Fibroblast of skin of scalp (primary cell): ENCODE measurements at places on chromosomes 7 and 10.
A peak's percentile ranks its signal among the peaks of the same experiment; 100 is the strongest.

GRCh38 chr7:99036546-99037111, 107.3 kb downstream of the SMURF1 start:
- DNase-seq, result peak; percentile 58

- DNase-seq, result peak; percentile 43
Observed at GRCh38 chr7:106127984-106128780, 16.1 kb upstream of the SYPL1 start.

GRCh38 chr7:137670222-137671064, 176.3 kb downstream of the DGKI start:
- peak; percentile 78 for DNase-seq

- peak; percentile 66 for DNase-seq
Observed at GRCh38 chr10:99854860-99855259, 72.4 kb downstream of the ABCC2 start.

- DNase-seq, result peak; percentile 82
Observed at GRCh38 chr7:33195264-33195663, 65.9 kb downstream of the BBS9 start.

GRCh38 chr7:70720191-70720873, 411.6 kb upstream of the GALNT17 start:
- DNase-seq, result no peak

- no peak for DNase-seq
Observed at GRCh38 chr10:44065788-44066526, 318.9 kb downstream of the CXCL12 start.

DNA sequence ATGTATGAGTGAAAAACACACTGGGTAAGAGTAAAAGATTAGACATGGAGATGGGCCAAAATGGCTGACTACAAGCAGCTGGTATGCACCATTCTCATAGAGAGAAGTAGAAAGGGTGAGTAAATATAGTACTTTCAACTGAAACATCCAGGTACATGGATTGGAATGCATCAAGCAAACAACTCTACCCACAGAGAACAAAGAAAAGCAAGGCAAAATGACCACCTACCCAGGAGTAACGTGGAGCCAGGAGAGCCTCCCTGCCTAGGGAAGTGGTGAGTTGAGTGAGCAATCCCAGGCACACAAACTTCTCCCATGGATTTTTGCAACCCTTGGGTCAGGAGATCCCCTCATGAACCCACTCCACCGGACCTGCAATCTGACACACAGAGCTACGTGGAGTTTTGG, 212.8 kb downstream of the PTN start:
- no peak for DNase-seq

GRCh38 chr10:30434273-30435072, 489 bp downstream of the MAP3K8 start:
- DNase-seq, result peak; percentile 73

DNA sequence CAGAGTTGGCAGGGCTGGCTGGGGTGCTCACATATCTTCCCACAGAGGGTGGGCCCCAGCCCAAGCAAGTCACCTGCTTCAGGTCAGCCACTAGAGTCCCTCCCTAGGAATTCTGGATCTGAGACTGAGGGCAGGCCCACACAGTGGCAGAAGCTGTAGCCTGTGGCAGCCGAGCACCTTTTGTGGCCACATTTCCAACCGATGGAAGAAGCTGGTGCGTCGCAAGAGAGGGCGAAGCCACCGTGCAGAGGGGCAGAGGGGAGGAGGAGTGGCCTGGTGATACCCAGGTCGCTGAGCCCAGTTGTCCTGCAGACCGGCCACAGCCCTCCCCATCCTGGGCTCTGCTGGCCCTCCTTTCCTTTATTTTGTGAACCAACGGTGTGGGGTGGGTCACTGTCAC, 5.3 kb downstream of the POLM start:
- DNase-seq, result no peak

DNA sequence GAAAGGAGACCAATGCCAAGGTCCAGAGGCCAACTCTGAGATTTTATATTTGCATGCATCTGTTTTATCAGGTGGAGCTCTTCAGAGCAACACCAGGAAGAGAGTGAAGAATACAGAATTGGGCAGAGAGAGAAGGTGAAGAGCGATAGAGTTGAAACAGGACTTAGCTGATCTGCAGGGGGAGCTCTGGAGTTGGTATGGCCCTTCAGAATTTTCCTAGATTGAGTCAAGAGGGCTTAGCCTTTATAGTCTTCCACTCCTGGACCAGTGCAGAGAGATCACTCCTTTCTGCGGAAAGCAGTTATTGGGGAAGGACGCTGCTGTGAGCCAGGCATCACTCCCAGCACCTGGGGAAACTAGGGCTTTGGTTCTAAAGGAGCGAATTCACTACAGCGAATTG, 105.0 kb upstream of the DGKB start:
- DNase-seq, result peak; percentile 8

GRCh38 chr7:138663725-138664710, 37.1 kb downstream of the SVOPL start:
- peak; percentile 2 for DNase-seq

DNA sequence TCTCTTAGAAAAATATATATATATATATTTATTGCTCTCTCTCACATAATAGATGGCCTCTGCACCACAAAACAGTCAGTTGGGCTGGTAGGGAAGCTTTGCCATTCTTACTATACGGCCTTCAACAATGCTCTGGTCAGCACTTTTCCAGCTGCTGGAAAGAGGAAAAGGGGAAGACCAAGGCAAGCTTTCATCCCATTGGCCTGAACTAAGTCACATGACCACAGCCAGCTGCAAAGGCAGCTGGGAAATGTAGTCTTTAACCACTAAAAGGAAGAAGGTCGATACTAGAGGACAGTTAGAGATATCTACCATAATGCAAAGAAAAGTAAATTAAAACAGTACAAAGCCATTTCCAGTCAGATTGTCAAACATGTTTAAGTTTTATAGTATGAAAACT, 58.4 kb upstream of the MACROH2A2 start:
- peak; percentile 54 for DNase-seq

DNA sequence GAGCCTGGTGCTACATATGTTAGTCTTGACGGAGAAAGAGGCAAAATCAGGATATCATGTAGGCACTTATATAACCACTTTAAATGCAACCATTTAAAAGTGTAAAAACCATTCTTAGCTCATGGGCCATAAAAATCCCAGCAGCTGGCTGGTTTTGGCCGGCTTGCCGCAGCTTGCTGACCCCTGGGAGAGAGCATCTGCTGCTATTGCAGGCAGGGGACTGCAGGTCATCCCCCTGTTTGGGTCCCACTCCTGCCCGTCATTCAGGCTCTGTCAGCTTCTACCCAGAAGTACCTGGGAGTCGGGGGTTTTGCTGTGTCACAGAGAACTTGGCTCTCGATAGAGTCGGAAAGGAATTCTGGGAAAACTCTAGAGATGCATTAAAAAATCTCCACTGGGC, 187.4 kb downstream of the CUX1 start:
- no peak for DNase-seq

DNA sequence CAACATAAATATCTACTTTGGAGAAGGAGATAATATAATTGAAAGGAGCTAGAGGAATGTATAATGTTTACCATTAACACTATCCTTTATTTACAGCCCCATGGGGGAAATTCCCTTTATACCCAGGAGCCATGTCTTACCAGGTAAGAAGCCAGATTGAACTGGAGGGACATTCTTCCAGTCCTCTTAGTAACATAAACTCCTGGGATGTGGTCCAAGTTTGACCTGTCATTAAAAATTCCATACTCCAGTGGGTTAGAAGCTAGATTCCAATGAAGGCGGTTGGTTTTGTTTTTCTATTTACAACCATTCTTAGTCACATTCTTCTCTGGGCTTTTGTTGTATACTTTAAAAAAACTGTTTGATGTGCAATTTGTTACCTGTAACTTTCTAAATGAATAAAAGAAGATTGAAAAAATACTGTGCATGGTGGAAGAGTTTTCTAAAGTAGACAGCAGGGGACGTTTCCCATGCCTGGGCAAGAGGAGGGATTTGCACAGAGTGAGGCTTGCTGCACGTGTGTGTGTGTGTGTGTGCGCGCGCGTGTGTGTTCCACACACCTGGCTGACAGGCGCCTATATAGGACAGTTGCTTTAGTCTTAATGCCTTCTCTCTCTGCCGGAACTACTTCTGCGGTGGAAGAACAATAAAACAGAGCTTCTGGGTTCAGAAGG, 2.0 kb downstream of the PLCE1 start:
- peak; percentile 42 for DNase-seq
